ENCODE measurements at places on chromosomes 5 and 9. TPM values are rescaled to one million over a fixed set of nuclear protein-coding genes. Genes with fewer than 3 reads are reported as not detected.
A peak's percentile ranks its signal among the peaks of the same experiment; 100 is the strongest.

- H3K4me3 ChIP-seq: no peak overlapping the region
- no peaks in the 10 kb centered on the region for H3K27me3 ChIP-seq
- H3K36me3 ChIP-seq: no peaks in the 10 kb centered on the region
Measured at GRCh38 chr5:142210011-142210410, 101.4 kb downstream of the NDFIP1 start.

DNA sequence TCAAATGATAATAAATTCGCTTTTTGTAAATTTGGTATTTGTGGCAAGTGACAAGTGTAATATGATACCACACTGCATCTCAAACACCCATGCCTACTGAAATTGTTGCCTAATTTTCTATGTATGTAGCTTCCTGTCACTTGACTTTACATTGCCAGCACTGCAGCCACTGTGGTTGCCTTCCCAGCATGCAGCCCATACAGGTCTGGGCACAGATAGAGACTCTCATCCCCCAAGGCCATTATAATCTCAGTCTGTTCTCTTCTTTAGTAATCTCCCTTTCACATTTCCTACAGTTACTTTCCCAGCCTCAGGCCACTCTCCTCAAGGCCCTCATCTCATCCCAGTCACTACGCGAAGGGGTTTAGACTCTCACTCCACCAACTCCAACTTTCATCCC, 1200.6 kb downstream of the PTPRD start:
- DNase-seq: no peak
- H3K4me3 ChIP-seq: no peak overlapping the region
- H3K27ac ChIP-seq: no peak overlapping the region
- H3K4me1 ChIP-seq: no peaks in the 10 kb centered on the region

DNA sequence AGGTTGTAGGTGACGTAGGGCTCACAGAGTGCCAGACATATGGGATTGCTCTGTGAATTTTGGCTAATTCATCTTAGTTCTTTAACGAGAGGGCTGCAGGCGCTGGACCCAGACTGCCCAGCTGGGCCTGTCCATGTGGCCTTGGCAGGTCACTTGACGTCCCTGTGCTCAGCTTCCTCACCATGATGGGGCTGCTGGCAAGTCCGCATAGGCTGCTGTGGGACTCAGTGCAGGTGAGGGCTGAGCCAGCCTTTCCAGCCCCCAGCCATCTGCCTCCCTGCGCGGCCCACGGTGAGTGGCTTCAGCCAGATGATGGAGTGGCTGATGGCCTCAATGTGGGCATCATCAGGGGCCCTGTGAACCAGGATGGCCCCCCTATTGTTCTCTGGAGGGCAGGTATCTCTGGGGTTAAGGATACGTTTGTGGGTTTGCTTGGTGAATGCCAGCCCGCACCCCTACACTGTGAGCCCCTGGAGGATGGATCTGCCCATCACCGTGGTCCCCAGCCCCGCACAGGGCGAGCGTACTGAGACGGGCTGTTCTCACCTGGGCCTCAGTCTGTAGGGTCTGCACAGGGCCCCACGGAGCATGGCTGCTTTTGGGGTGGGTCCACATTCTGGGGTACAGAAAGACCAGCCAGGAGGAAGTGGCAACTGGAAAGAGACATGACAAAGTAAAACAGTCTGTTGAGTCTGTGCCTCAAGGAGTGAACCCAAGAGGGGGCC, 3.7 kb downstream of the CARD19 start:
- peaks cover 22% of the 10 kb centered on the region for H3K4me1 ChIP-seq
- H3K4me3 ChIP-seq: no peak overlapping the region
- H3K36me3 ChIP-seq: no peaks in the 10 kb centered on the region
- DNase-seq: peak; percentile 7
- H3K27me3 ChIP-seq: no peaks in the 10 kb centered on the region

GRCh38 chr5:54087436-54087835, 222.9 kb downstream of the ARL15 start:
- no peak overlapping the region for H3K27ac ChIP-seq
- DNase-seq: no peak
- no peaks in the 10 kb centered on the region for H3K4me1 ChIP-seq
- no peaks in the 10 kb centered on the region for H3K27me3 ChIP-seq
- H3K4me3 ChIP-seq: no peak overlapping the region
- no peaks in the 10 kb centered on the region for H3K36me3 ChIP-seq

DNA sequence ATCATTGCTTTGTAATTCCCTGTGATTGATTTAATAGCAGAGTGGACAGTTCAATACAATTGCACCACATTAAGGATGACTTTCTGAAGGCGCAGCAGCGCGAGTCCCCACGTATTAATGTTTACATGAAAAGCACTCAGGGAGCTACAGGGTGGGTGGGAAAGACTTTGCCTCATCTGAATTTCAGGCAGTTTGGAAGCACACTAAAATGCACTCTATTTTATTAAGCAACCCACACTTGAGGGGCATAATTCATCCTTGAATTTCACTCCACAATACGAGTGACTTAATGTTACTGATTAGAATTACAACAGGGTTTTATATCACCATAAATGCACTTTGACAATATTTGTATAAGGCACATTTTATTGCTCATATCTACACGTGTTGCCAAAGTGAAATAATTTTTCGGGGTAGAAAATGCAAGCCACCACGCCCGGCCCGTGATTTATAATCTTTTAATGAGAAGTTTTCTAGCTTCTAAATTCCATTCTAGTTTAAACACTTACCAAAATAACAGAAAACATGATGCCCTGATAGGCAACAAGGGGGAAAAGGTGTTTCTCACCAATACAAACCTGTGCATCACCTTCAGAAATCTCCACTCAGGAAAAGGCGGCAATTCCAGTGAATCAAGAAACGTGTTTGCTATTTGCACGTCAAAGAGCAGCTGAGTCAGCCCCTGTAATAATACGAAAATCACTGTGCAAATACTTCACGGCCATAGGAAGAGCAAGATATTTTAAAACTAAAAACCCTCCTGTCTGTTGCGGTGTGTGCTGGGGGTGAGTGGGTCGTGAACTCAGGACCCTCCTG, 40.5 kb downstream of the IRX4 start:
- H3K27me3 ChIP-seq: no peaks in the 10 kb centered on the region
- no peak overlapping the region for H3K4me3 ChIP-seq
- H3K4me1 ChIP-seq: no peaks in the 10 kb centered on the region
- no peaks in the 10 kb centered on the region for H3K36me3 ChIP-seq
- DNase-seq: no peak
- H3K27ac ChIP-seq: no peak overlapping the region

- H3K36me3 ChIP-seq: no peaks in the 10 kb centered on the region
- H3K4me1 ChIP-seq: peaks cover 9% of the 10 kb centered on the region
- no peak overlapping the region for H3K4me3 ChIP-seq
Measured at GRCh38 chr9:630817-631216, 210.7 kb upstream of the DMRT1 start.

DNA sequence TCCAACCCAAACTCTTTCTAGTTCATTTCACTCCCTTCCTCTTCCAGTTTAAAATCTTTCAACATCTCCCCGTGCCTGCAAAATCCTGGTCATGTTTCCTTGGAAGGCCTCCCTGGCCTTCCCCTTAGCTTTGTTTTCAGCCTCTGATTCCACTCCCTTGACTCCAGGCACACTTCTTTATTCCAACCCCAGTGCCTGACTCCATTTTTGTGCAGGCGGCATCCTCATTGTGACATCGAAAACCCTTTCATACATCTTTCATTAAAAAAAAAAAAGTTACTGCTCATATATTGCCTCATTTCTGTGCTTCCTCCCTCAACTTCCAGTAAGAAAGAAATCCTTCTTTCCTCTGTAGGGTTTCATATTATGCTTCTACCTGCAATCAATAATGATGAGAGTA, 7.1 kb upstream of the TNFSF8 start:
- H3K4me3 ChIP-seq: no peak overlapping the region
- no peaks in the 10 kb centered on the region for H3K36me3 ChIP-seq
- H3K4me1 ChIP-seq: no peaks in the 10 kb centered on the region
- no peak for DNase-seq
- H3K27ac ChIP-seq: no peak overlapping the region

GRCh38 chr9:135887585-135888050, 19.7 kb downstream of the CAMSAP1 start:
- peak overlapping the region; percentile 18 for H3K4me3 ChIP-seq
- H3K4me1 ChIP-seq: peaks cover 3% of the 10 kb centered on the region
- no peaks in the 10 kb centered on the region for H3K36me3 ChIP-seq
- H3K27me3 ChIP-seq: no peaks in the 10 kb centered on the region

- no peaks in the 10 kb centered on the region for H3K4me1 ChIP-seq
- peak; percentile 79 for DNase-seq
- no peaks in the 10 kb centered on the region for H3K36me3 ChIP-seq
- no peak overlapping the region for H3K4me3 ChIP-seq
- peak overlapping the region; percentile 15 for H3K27ac ChIP-seq
Measured at GRCh38 chr5:142716963-142717362, 31.1 kb upstream of the FGF1 start.

- no peak overlapping the region for H3K4me3 ChIP-seq
- no peaks in the 10 kb centered on the region for H3K27me3 ChIP-seq
- no peaks in the 10 kb centered on the region for H3K4me1 ChIP-seq
- H3K36me3 ChIP-seq: no peaks in the 10 kb centered on the region
Measured at GRCh38 chr9:92151691-92152393, 36.6 kb upstream of the SPTLC1 start.

DNA sequence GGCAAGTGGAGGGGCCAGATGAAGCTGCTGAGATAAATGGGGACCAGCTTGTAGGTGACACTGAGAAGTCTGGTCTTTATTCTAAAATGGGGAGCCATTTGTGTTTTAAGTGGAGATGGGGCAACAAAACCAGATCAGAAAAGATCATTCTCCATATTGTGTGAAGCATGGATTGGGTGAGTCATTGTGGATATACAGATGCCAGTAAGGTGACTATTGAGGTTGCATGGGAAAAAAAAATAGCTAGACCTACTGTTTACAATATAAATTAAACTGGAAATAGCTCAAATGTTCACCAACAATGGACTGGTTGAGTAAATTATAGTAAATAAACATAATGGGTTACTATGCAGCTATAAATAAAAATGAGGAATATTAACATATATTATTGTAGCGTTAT, 5.4 kb upstream of the MAP1B start:
- H3K27me3 ChIP-seq: no peaks in the 10 kb centered on the region
- no peaks in the 10 kb centered on the region for H3K36me3 ChIP-seq
- DNase-seq: no peak
- no peak overlapping the region for H3K27ac ChIP-seq
- H3K4me3 ChIP-seq: no peak overlapping the region

DNA sequence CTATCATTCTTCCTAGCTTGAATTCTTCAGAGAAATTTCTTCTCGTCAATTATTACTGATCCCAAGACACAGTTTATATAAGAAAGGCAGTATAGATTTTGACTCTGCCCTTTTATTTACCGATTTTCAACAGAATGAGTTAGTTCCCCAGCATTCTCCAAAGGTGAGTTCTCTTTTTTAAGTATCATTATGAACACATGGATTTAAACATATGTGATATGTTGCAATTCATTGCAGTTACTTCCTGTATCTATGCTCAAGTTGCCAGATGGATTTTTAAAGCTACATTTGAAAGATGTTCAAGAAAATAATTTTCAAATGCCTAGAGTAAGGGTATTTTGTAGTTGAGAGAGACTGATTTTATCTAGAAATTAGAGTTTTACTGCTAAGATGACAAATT, 8.4 kb downstream of the WDR41 start:
- H3K4me3 ChIP-seq: no peak overlapping the region
- H3K4me1 ChIP-seq: no peaks in the 10 kb centered on the region
- H3K36me3 ChIP-seq: peaks cover 17% of the 10 kb centered on the region
- H3K27me3 ChIP-seq: no peaks in the 10 kb centered on the region

- DNase-seq: no peak
- no peaks in the 10 kb centered on the region for H3K27me3 ChIP-seq
- no peaks in the 10 kb centered on the region for H3K4me1 ChIP-seq
- H3K4me3 ChIP-seq: no peak overlapping the region
Measured at GRCh38 chr5:92470770-92471169, 1087.7 kb upstream of the ARRDC3 start.

- H3K27ac ChIP-seq: no peak overlapping the region
- H3K4me1 ChIP-seq: no peaks in the 10 kb centered on the region
- DNase-seq: no peak
- no peaks in the 10 kb centered on the region for H3K27me3 ChIP-seq
- peaks cover 10% of the 10 kb centered on the region for H3K36me3 ChIP-seq
- no peak overlapping the region for H3K4me3 ChIP-seq
Measured at GRCh38 chr9:126419475-126419874, 92.8 kb downstream of the MVB12B start.

DNA sequence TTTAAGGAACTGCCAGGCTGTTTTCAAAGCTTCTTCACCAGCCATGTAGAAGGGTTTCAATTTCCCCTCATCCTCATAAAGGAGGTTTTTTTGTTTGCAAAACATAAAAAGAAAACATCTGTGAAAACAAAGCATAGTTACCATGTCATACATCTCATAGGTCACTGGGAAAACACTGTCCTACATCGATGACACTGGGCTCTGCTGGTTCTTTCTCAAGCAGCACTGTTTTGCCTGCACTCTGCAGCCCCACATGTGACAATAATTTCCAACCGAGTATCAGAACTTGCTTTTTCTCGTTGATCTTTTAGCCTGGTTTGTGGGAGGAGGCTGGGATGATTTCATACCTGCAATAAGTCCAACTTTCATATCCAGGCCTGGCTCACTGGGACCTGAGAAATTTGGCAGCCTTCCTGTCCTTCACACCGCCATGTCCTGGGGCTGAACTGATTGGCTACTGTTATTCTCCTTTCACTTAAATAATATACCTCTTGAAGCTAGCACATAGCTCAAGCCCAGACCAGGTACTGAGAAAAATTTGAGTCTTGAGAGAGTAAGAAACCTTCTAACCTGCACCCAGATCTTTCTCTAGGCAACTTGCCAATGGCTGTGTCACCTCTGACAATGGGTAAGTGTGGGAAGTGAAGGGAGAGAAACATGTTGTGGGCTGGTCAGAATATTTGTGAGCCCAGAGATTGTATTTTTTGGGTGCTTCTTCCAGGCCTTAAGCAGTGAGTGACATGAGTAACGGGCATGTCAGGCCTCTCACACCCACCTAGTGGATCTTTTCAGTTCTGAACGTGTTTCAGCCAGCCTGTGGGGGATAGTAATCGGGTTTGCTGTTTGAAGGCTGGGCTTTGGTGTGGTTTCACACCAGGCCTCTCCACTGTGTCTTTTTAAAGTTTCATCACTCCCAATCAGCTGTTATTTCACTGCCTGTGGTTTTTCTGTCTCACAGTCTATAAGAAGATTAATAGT, 502.8 kb downstream of the NTRK2 start:
- H3K36me3 ChIP-seq: no peaks in the 10 kb centered on the region
- H3K4me3 ChIP-seq: no peak overlapping the region
- DNase-seq: no peak

GRCh38 chr9:19375538-19375937, 4.5 kb downstream of the RPS6 start:
- H3K27ac ChIP-seq: no peak overlapping the region
- peaks cover 20% of the 10 kb centered on the region for H3K4me1 ChIP-seq
- H3K27me3 ChIP-seq: no peaks in the 10 kb centered on the region

PCDHB4 gene
- total RNA-seq: 5.1 TPM

FGF18 gene
- 6.9 TPM for total RNA-seq

PRR7 gene
- 18.1 TPM for total RNA-seq

SMIM3 gene
- total RNA-seq: 52.4 TPM

PCDHGC5 gene
- 0.11 TPM for total RNA-seq

MINAR2 gene
- total RNA-seq: not detected

MAMDC2 gene
- 3.4 TPM for total RNA-seq

SHROOM1 gene
- total RNA-seq: 49.4 TPM

IL7R gene
- 6.6 TPM for total RNA-seq

FREM1 gene
- 0.85 TPM for total RNA-seq

SCGB3A2 gene
- not detected for total RNA-seq

Data from ascending aorta (tissue), 2 donors.